ENCODE measurements at places on chromosomes 3 and 15.

- DNase-seq, result peak; percentile 84
Observed at GRCh38 chr3:11236588-11237461, 35.4 kb upstream of the ATG7 start.

DNA sequence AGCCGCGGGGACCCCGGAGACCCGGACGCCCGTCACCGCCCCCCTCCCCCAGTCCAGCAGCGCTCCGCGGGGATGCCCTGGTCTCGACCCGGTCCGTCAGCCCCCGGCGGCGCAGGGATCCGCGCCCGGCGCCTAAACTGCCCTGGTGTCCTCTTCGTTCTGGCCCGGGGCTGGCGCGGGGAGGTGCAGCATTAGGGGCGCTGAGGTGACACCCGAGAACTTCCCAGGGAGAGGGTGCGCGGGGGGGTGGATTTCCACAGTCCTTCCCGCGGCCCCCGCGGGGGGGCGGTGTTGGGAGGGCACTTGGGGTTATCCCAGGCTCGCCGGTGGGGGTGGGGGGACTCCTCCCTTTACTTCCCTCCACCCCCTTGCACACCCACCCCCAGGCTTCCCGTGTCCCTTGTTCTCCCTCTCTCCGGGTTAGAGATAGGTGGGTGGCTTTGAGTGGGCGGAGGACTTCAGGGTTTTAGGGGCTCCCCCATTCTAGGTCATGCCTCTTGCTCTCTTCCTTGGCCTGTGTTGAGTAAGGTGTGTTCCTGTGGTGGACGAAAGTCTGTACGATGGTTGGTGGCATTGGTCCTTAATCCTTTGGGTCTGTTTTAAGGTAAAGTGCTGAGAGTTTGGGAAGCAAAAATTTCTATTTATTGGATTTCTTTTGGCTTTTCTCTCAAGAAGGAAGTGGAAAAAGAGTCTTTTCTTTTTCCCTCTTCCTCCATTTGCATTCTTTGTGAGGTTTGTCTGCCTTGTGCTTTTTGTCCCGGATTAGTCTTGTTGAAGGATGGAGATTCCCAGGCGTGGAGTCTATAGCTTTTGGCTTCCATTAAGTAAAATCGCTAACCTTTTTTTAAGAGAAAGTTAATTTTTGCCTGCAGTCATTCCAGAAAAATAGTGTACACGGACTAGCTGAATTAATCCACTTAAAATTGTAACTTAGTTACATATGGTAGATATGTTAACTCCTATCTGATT is 811 bp downstream of the SKIL start:
- peak; percentile 37 for DNase-seq

- DNase-seq, result no peak
Observed at GRCh38 chr3:171257251-171258203, 202.7 kb downstream of the TNIK start.

DNA sequence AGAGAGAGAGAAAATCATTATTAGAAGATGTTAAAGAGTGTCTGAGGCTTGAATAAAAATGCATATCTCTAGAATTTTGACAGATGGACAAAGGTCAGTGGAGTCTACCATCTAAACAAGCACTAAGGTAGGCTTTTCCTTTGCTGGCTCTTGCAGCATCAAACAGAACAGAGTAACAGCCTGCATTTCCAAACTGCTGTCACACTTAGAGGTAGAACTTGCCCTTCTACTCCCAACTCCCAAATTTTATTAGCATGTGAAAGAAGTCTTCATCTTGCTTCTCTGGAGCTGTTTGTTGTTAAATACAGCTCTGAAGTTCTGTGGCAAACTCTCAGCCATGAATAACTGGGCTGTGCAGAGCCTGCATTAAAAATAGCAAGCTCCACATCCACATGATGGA is 4.1 kb upstream of the MB21D2 start:
- DNase-seq, result no peak

DNA sequence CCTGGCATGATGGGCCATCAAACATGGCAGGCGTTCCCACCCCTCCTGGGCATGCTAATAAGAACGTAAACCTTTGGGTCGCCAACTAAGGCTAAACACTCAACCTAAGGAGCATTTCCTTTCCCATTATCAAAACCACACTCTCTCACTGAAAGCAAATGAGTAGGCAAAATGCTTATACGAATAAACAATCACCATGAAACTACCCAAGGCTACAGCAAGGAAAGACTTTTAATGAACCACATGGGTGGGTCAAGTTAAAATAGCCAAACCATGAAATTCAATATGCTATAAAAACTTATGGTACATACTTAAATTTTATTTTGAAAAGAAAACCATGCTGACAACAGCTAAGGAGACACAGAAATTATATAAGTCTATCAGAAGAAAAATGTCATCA is 180.6 kb downstream of the OSBPL10 start:
- no peak for DNase-seq

DNA sequence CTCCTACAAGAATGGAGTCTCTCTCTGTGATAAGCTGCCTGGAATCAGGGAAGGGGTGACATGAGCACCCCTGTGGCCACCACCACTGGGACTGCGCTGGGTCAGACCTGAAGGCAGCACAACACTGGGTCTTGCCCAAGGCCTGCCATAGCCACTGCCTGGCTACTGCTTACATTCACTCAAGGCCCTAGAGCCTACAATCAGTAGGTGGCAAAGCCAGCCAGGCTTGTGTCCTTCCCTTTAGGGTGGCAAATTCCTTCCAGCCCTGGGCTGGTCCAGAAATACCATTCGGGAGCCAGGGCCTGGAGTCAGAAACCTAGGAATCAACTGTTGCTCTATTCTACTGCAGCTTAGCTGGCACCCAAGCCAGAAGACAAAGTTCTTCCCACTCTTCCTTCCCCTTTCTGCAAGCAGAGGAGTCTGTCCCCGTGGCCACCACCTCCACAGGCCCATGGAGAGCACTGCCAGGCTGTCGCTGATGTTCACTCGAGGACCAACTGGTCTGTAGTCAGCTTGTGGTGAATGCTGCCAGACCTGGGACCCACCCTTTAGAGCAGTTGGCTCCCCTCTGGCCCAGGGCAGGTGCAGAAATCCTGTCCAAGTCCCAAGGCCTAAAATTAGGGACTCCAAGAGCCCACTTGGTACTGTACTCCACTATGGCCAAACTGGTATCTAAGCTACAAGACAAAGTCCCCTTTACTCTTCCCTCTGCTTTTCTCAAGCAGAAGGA is 307.4 kb downstream of the THSD4 start:
- DNase-seq, result no peak

DNA sequence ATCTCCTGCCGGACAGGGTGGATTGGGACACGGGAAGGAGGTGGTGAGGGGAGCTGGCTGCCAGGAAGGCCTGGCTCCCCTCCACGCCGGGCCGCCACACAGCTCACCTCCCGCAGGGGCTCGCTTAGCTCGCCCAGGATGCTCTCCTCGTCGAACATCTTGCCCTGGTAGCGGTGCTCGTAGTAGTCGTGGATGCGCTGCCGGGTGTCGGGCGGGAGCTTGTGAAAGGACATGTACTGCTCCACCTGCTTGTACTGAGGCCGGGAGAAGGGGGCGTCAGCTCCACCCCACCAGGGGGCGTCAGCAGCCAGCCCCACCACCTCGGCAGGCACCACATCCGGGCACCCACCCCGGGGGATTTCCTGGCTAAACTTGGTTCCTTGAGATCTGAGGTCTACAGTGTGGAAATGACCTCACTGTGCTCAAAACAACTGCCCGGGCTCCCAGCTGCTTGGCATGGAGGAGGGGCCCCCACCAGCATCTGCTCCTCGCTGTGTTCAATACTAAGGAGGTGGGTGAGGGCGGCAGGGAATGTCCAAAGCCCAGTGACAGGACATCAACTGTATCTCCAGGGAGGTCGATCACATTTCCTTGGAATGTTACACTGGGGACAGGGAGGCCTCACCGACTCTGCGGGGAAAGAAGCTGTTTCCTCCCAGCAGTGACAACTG is 43.4 kb downstream of the HCN4 start:
- no peak for DNase-seq

- DNase-seq, result no peak
Observed at GRCh38 chr3:141151439-141151838, 80.2 kb upstream of the PXYLP1 start.

DNA sequence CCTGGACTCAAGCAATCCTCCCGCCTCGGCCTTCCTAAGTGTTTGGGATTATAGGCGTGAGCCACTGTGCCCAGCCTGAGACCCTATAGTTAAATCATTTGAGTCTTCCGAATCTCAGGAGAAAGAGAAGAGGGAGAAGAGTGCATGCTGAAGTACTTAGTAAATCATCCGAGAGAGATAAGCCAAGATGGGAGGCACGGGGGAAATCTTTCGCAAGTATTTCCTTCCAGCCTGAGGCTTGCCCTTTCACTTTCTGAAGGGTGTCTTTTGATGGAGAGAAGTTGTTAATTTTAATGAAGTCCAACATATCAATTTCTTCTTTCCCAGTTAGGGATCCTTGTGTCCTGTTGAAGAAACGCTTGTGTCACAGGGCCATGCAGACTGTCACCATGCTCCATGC is 97.1 kb upstream of the SLC6A6 start:
- no peak for DNase-seq

GRCh38 chr3:5663601-5664000 is 476.1 kb downstream of the EDEM1 start:
- no peak for DNase-seq

GRCh38 chr15:74173380-74174218 is at the start of gene ISLR:
ISLR (plus strand) TSS chr15:74173710; CDS start chr15:74174859, 1,149 bp downstream.
- DNase-seq, result no peak

- no peak for DNase-seq
Observed at GRCh38 chr3:158074591-158074990, 31.6 kb downstream of the SHOX2 start.

- no peak for DNase-seq
Observed at GRCh38 chr15:80234883-80235282, 17.1 kb downstream of the CTXND1 start.

GRCh38 chr15:38867556-38867955 is 302.9 kb upstream of the RASGRP1 start:
- DNase-seq, result no peak

GRCh38 chr15:33204926-33205325 is 10.4 kb upstream of the FMN1 start:
- DNase-seq, result no peak

GRCh38 chr15:33729653-33730052 is 238.6 kb upstream of the CHRM5 start:
- no peak for DNase-seq

- DNase-seq, result no peak
Observed at GRCh38 chr3:59759298-59760031, 709.6 kb upstream of the CFAP20DC start.

GRCh38 chr3:21942328-21942727 is 191.3 kb upstream of the ZNF385D start:
- no peak for DNase-seq

DNA sequence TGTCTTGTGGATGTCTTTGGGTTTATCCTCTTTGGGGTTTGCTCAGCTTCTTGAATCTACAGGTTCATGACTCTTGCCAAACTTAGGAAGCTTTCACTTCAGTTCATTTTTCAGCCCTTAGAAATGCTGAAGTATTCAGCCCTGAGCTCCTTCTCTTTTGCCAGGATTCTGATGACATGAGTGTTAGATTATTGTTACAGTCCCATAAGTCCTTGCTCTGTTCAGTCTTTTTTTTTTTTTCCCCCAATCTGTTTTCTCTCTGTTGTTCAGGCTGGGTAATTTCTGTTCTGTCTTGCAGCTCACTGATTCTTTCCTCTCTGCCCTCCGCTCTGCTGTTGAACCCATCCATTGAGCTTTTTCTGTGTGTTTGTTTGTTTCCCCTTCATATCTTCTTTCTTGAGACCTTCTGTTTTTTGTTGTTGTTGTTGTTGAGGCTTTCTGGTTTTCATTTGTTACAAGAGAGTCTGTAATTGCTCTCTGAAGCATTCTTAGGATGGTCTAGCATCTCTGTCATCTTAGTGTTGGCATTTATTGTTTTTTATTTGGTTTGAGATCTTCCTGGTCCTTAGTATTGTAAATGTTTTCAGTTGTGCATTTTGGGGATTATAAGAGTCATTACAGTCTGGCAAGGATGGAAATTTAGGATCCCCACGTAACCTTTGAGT is 18.4 kb downstream of the LRCH3 start:
- DNase-seq, result no peak

DNA sequence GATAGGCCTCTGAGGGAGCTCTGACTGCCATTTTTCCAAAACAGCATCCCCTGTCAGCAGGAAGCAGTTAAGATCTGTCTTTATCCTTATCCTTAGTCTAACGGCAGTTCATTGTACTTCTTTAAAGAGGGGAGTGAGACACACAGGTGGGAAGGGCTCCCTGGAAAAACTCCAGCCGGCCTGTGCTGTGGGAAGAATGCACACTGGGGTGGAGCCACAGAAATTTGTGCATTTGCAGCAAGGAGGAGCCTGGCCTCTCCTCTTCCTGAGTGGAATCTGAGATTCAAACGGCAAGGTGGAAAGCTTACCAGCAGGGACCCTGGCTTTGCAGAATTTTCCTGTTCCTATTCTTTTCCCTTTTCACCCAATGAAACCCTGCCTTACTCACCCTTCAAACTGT is 1209.4 kb downstream of the ROBO2 start:
- no peak for DNase-seq

DNA sequence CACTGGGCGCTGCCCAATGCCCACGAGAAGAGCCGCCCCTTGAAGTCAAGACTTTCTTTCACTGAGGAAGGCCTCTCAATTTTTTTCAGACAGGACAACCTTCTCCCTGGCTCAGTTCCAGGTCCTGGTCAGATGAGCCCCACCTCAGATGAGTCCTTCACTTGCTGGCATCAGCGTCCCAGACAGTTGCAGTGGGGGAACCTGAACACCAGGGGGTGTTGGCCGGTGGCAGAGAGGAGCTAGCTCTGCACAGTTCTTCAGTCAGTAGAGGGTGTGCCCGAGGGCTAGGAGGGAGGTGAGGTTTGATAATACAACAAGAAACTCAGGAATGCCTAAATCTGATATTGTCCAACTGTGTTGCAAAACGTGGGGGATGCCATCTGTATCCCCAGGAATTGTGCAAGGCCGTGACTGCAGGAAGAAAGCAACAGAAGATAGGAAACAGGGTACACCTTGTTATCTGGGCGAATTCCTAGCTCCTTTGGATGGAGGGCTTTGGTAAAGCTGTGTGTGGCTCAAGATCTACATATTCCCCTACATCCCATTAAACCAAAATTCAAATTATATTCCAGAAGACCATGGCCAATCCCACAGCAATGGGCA is 34.3 kb downstream of the CCR3 start:
- DNase-seq, result no peak

DNA sequence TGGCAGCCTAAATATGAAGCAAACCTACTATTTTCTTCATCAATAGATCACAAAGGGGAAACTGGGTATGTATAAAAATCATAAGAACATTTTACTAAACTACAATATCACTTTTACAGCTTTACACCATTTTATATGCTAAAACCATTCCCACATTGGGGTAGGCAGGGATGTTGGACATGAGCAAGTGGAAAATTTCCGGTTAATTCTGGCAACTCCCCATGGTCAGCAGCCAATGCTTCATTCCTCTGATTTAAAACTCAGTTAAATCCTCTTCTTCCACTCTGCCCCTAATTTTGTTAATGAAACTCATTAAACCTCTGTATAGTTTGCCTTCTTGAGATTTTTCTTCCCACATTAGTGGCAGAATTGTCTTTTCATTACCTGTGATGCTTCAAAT is 552.5 kb upstream of the NECTIN3 start:
- DNase-seq, result no peak

GRCh38 chr3:38173834-38174418 is 8.6 kb downstream of the OXSR1 start:
- no peak for DNase-seq

- no peak for DNase-seq
Observed at GRCh38 chr3:146581080-146581601, 24.0 kb downstream of the PLSCR5 start.

All from NCI-H345 (cell line).